ENCODE measurements at places on chromosomes 5 and 9.

DNA sequence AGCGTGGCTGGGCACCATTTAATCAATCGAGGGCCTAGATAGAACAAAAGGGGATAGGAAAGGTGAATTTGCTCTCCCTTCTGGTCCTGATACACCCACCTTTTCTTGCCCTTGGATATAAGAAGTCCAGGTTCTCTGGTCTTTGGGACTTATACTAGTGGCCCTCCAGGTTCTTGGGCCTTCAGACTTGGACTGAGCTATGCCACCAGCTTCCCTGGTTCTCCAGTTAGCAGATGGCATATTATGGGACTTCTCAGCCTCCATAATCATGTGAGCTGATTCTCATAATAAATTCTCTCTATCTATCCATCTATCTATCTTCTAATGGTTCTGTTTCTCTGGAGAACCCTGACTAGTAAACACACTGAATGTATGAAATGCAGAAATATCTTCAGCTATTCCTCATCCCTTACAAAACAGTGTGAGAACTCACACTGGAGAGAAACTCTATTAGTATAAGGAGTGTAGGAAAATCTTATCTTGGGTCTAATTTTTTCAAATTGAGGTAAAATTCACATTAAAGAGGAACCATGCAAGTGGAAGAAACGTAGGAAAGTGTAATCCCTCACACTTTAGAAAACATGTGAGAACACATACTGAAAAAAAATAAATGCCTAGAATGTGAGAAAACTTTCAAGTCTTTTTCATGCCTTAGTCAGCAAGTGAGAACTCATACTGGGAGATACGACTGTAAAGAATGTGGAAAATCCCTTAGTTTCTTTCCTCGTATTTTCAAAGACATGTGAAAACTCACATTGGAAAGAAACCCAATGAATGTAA is 15.5 kb downstream of the PCDHB15 start:
- DNase-seq = no peak

DNA sequence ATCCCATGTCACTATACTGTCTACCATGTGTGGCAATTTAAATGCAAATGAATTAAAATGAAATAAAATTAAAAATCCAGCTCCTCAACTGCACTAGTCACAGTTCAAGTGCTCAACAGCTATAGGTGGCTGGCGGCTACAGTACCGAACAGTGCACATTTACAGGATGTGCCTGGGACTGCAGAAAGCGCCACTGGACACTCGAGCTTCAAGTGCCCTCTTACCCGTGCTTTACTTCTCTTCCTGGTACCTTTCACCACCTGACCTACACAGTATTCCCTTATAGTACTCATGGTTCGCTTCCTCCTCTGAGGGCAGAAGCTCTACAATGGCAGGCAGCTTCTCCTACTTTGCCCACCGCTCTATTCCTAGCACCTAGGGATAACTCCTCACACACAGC is 166.6 kb downstream of the FANCC start:
- no peak for DNase-seq

- DNase-seq = no peak
Observed at GRCh38 chr5:133514456-133514855, 97.9 kb downstream of the FSTL4 start.

- peak; percentile 93 for DNase-seq
Observed at GRCh38 chr9:98248737-98249474, 6.5 kb downstream of the TBC1D2 start.

DNA sequence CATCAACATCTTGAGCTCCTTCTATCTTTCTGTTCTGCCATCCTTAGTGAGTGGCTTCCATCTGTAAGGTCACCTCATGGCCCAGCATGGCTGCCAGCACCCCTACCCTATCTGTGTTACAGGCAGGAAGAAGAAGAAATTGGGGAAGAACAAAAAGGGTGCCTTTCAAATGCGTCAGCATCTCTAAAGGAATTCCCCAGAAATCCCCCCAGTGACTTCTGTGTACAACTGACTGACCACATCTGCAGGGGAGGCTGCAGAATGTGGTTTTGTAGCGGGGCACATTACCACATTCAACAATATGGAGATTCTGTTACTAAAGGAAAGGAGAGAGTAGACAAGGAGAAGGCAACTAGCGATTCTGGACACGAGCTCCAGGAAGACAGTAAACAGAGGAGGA is 40.1 kb downstream of the ALG2 start:
- no peak for DNase-seq

- DNase-seq = peak; percentile 34
Observed at GRCh38 chr5:55276771-55277170, 30.7 kb downstream of the DHX29 start.

GRCh38 chr5:67214707-67215447 is 18.3 kb upstream of the CD180 start:
- DNase-seq = no peak

DNA sequence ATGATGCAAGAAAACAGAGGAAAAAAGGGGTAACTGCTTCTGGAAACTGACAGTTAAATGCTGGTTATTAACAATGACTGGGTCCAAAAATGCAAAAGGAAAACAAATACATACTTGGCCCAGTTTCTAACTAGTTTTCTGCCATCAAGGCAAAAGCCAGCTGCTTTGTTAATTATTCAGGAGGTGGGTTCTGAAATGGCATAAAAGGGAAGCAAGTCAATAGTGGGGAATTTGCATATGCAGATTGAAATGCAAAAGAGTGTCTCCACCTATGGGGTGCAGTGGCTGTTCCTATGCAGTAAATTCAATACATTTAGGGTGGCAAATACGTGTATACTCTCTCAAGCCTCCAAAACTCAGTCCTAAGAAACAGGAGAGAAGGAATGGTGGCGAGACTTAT is 33.4 kb downstream of the BARHL1 start:
- no peak for DNase-seq
